ENCODE measurements at places on chromosomes 5 and 9. TPM values are rescaled to one million over a fixed set of nuclear protein-coding genes. Genes with fewer than 3 reads are reported as not detected.

GRCh38 chr9:93013856-93014582 is 44.5 kb upstream of the SUSD3 start:
- DNase-seq: no peak
- no peak overlapping the region for H3K27ac ChIP-seq
- H3K4me3 ChIP-seq: no peak overlapping the region
- no peaks in the 10 kb centered on the region for H3K36me3 ChIP-seq
- no peaks in the 10 kb centered on the region for H3K4me1 ChIP-seq
- no peaks in the 10 kb centered on the region for H3K27me3 ChIP-seq

DNA sequence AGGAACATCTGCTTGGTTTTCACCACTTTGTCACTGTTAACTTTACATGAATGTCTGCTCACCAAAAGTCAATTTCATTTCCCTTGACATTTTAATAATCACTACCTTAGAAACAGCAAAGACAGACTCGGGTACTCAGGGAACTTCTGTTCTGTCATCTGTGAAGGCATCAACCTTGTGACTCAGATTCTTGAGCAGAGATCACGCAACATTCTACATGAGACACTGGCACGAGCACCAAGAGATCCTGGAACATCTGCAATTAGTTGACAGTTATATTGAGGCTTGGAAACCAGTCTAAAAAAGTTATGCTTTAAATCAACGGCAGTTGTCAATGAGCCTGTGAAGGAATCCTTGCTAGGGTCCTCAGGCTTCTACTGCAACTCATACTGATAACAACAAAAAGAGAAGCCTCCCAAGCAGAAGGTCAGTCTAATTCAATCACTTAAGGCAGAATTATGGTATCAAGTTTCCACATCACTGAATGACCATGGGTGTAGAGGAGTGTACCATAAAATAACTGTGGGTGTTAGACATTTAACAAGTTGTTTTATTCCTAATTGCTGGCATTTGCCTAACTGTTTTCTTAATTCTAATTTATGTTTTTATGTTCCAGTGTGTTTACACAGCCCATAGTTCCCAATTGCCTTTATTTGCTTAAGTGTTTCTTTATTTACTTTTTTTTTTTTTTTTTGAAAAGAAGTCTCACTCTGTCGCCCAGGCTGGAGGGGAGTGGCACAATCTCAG is 3.3 kb upstream of the PBX3 start:
- no peaks in the 10 kb centered on the region for H3K4me1 ChIP-seq
- no peak for DNase-seq
- no peak overlapping the region for H3K4me3 ChIP-seq
- no peak overlapping the region for H3K27ac ChIP-seq
- H3K27me3 ChIP-seq: peaks cover 11% of the 10 kb centered on the region
- H3K36me3 ChIP-seq: no peaks in the 10 kb centered on the region

Gene TMEFF1
- 5.9 TPM for polyA plus RNA-seq

- DNase-seq: no peak
- no peak overlapping the region for H3K4me3 ChIP-seq
- H3K36me3 ChIP-seq: no peaks in the 10 kb centered on the region
These were observed 192.4 kb downstream of the ADAMTSL1 start for GRCh38 chr9:18666348-18666747.

GRCh38 chr5:67437905-67438845 is 241.6 kb upstream of the CD180 start:
- H3K36me3 ChIP-seq: no peaks in the 10 kb centered on the region
- H3K4me3 ChIP-seq: no peak overlapping the region
- H3K27ac ChIP-seq: peak overlapping the region; percentile 50
- DNase-seq: peak; percentile 8
- H3K27me3 ChIP-seq: no peaks in the 10 kb centered on the region

Gene DAPK1
- 44.4 TPM for polyA plus RNA-seq

- no peaks in the 10 kb centered on the region for H3K27me3 ChIP-seq
- H3K4me3 ChIP-seq: no peak overlapping the region
- H3K4me1 ChIP-seq: no peaks in the 10 kb centered on the region
These were observed 402.8 kb downstream of the MAT2B start for GRCh38 chr5:163908253-163908652.

- no peak overlapping the region for H3K4me3 ChIP-seq
- no peaks in the 10 kb centered on the region for H3K36me3 ChIP-seq
- DNase-seq: no peak
- H3K4me1 ChIP-seq: no peaks in the 10 kb centered on the region
- no peak overlapping the region for H3K27ac ChIP-seq
These were observed 23.1 kb downstream of the JAK2 start for GRCh38 chr9:5008202-5008601.

- no peaks in the 10 kb centered on the region for H3K36me3 ChIP-seq
- H3K27me3 ChIP-seq: no peaks in the 10 kb centered on the region
- no peak for DNase-seq
- no peaks in the 10 kb centered on the region for H3K4me1 ChIP-seq
These were observed 9.1 kb downstream of the IL31RA start for GRCh38 chr5:55860288-55860687.

DNA sequence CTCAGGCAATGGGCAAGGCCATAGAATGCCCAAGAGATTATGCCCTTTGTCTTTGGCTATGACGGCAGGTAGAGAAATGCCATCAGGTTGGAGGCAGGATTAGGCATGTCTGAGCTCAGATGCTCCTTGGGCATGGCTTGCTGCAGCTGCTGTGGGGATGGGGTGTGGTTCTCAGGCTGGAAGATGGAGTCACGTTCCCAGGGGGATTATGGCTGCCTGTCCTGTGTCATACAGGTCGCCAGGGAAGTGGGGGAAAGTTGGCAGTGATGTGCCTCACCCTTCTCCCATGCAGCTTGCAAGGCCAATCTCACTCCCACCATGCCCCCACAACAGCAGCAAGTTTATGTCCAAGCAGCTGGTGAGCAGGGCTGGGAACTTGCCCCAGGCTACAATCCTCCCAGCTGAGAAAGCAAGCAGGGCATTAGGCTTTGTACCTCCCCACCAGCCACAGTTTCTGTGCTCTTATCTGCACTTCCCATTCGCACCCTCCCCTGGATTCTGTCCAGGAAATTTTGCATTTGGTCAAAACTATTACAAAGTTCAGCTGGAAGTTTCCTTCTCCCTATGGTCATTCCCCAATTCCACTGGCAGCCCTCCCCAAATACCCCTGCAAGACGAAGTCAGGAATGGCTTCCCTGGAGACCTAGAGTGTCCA is 1788.0 kb upstream of the NUDT12 start:
- H3K27ac ChIP-seq: no peak overlapping the region
- no peak overlapping the region for H3K4me3 ChIP-seq
- H3K36me3 ChIP-seq: no peaks in the 10 kb centered on the region
- no peaks in the 10 kb centered on the region for H3K27me3 ChIP-seq
- no peaks in the 10 kb centered on the region for H3K4me1 ChIP-seq

Gene CAMLG
- 37.1 TPM for polyA plus RNA-seq

GRCh38 chr5:57366744-57367143 is 115.9 kb downstream of the ACTBL2 start:
- H3K27me3 ChIP-seq: no peaks in the 10 kb centered on the region
- no peak overlapping the region for H3K4me3 ChIP-seq
- no peak overlapping the region for H3K27ac ChIP-seq
- H3K4me1 ChIP-seq: peaks cover 11% of the 10 kb centered on the region
- DNase-seq: peak; percentile 11

DNA sequence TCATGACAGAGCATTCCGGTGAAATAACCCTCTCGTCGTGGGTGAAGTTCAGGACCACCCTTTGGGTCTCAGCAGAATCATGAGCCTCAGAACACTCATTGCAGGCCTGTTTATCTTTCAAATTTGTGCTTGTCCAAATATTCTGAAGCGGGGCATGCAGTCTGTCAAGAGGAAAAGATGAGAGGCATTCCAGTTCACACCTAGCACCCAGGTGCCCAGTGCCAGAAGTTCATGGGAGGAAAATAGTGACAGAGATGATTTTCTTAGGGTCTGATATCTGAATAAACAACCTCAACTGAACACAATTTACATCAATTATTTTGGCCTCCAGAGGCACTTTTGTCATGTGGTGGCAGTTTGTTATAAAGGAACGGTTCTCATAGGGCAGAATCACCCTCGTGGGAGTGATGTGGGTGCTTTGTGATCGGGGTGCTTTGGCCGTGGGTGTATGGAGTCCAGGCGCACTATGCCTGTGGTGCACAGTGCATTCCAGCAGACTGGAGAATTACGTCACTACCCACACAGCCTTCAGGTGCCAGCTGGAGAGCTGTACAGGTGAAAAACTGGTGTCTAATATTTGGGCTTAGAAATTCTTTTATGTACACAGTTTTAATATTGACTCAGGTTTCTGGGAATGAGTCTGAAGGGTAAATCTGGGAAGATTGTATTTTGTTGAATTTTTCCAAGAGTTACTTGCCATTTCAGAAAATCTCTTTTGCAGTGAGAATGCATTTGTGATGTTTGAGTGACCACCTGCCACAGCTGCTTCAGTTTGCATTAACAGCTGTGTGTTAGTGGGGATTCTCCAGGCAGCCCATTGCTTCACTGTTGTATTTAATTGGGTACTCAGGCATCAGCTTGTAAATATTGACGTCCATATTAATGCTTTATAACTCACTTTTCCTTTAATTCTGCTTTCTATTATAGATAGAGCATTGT is 289.3 kb downstream of the FANCC start:
- peaks cover 78% of the 10 kb centered on the region for H3K4me1 ChIP-seq
- no peaks in the 10 kb centered on the region for H3K36me3 ChIP-seq
- no peak overlapping the region for H3K4me3 ChIP-seq
- no peak for DNase-seq

DNA sequence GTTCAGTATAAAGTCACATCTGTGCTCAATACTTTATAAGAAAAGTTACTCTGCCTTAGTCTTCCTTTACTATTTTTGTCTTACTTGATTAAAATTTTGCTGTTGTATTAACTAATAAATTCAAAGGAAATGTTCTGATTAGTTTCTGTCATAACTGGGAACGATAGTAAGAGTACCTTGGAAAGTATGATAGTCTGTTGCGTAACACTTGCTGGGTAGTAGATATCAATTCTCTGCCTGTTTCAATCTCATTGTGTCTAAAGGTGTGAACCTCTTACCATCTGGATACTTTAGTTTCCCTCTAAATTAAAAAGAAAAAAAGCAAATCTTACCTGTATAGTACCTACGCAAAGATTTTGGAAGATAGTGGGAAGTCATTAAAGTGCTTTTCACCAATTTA is 48.5 kb downstream of the COMMD10 start:
- H3K36me3 ChIP-seq: no peaks in the 10 kb centered on the region
- H3K4me1 ChIP-seq: no peaks in the 10 kb centered on the region
- no peak overlapping the region for H3K4me3 ChIP-seq
- no peak overlapping the region for H3K27ac ChIP-seq
- H3K27me3 ChIP-seq: no peaks in the 10 kb centered on the region

DNA sequence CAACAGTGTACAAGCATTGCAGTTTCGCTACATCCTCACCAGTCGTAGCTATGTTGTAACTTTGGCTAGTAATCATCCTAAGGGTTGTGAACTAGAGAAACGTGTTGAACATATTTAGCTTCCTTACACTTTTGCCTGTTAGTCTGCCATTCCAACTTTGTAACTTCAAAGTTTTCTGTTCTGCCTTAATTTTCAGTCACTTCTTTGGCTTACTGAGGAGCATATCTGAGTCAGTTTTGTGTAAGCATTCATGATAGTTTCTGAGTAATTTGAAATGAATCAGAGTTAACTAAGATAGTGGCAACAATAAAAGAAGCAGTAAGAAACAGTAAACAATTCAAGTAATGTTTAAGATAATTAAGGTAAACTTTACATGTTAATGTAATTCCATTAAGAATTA is 58.9 kb upstream of the MCCC2 start:
- no peaks in the 10 kb centered on the region for H3K4me1 ChIP-seq
- H3K27ac ChIP-seq: no peak overlapping the region
- H3K36me3 ChIP-seq: no peaks in the 10 kb centered on the region

DNA sequence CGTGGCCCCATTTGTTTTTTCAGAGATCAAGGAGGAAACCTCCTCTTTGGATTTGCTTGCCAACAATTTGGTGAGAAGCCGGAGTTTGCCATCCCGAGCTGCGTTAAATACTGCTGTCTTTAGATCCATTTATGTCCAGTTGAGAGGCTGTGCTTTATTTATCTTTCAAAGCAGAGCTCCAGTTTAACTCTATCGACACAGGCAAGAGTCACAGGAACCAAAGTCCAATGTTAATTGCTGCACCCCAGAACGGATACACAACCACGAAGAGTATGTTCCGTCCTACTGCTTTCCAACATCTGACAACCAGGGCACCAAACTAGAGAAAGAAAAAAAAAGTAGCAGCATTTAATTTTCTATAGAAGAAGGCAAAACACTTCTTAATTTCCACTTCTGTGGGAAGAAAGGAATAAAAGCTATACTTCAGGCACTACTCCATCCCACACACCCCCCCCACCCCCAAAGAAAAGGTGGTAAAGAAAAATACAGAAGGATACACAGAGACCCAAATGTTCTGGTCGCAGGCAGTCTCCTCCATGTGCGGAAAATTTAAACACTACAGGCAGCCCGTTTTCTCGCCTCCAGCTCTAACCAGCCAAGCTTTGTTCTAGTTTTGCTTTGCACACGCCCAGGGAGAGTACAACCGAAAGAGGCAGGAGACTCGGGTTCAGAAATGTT is 1.1 kb downstream of the FEM1C start:
- H3K27me3 ChIP-seq: no peaks in the 10 kb centered on the region
- no peaks in the 10 kb centered on the region for H3K36me3 ChIP-seq
- peak; percentile 62 for DNase-seq
- peak overlapping the region; percentile 98 for H3K27ac ChIP-seq
- peak overlapping the region; percentile 95 for H3K4me3 ChIP-seq
- H3K4me1 ChIP-seq: no peaks in the 10 kb centered on the region

- no peak overlapping the region for H3K27ac ChIP-seq
- no peaks in the 10 kb centered on the region for H3K36me3 ChIP-seq
- no peaks in the 10 kb centered on the region for H3K4me1 ChIP-seq
These were observed 8.3 kb downstream of the OR13C8 start for GRCh38 chr9:104577263-104577662.

- H3K4me3 ChIP-seq: no peak overlapping the region
- H3K36me3 ChIP-seq: no peaks in the 10 kb centered on the region
- peak; percentile 76 for DNase-seq
- peak overlapping the region; percentile 41 for H3K27ac ChIP-seq
- H3K4me1 ChIP-seq: peaks cover 7% of the 10 kb centered on the region
These were observed 23.7 kb upstream of the TAS2R1 start for GRCh38 chr5:9653811-9654210.

- H3K4me1 ChIP-seq: peaks cover 29% of the 10 kb centered on the region
- H3K36me3 ChIP-seq: no peaks in the 10 kb centered on the region
- H3K27ac ChIP-seq: no peak overlapping the region
- no peak overlapping the region for H3K4me3 ChIP-seq
- DNase-seq: no peak
These were observed 105.6 kb downstream of the FGF18 start for GRCh38 chr5:171525085-171525484.

DNA sequence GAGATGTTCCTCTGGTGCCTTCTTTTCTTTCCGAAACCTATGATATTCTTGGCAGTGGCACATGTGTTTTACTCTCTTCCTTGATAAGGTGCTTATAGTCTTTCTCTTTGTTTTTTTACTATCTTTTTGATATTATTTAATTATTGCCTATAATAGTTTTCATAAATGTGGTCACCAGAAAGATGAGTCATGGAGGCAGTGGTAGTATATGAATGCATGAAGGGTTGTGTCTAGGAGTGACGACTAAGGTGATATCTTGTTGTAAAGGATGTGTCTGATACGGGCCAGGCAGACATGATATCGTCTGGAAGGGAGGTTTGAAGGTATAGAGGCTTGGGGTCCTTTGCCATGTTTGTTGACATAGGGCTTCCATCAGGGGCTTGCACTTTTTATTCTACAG is 36.8 kb downstream of the SLC44A1 start:
- no peaks in the 10 kb centered on the region for H3K36me3 ChIP-seq
- H3K4me1 ChIP-seq: peaks cover 6% of the 10 kb centered on the region
- DNase-seq: no peak
- H3K4me3 ChIP-seq: no peak overlapping the region
- H3K27ac ChIP-seq: no peak overlapping the region

Gene PCDHA5
- polyA plus RNA-seq: 0.45 TPM
